ENCODE measurements at places on chromosomes 6 and 20. TPM values are rescaled to one million over a fixed set of nuclear protein-coding genes. Genes with fewer than 3 reads are reported as not detected.

DNA sequence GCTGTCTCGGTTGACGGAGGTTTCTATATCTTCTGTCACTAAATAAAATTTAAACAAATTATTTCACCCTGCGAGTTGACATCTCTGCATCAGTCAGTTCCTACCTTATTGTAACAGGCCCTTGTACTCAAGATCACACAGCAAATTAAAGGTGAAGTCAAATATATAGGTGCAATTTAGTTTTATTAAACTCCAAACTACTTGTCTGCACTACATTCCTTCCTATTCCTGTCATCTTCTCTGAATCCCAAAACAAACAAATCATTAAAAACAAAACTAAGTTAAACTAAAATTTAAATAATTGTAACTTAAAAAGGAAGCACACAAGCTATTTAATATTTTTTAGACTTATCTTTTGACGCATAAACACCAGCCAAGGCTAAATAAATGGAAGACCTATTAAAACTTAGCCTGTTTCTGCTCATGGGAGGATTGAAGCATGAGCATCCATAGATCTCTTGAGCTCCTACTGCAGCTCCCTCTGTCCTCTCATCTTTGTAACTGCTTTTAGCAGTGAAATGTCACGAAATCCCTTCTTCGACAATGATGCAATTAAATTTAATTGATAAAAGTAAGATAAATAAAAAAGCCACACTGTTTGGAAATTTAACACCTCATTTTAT lies 1152.3 kb upstream of the GJE1 start:
- DNase-seq = no peak

DNA sequence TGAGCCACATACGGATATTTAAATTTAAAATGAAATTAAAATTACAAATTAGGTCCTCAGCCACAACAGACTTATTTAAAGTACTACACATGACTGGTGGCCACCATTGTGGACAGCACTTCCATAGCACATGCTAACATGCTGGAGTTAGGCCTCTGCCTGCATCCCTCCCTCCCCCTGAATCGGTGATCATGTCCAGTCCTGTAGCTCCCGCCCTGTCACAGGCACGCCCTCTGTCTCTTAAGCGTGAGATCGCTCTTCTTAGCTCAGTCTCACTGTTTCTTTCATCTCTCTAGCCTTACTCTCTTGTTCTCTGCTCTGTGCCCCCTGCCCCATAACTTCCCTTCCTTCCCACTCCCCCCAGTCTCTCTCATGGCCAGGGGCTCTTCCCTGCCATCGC lies 28.9 kb downstream of the ELMO2 start:
- no peak for DNase-seq

GRCh38 chr6:89214197-89214596 lies 3.0 kb downstream of the GABRR1 start:
- no peak for DNase-seq

DNA sequence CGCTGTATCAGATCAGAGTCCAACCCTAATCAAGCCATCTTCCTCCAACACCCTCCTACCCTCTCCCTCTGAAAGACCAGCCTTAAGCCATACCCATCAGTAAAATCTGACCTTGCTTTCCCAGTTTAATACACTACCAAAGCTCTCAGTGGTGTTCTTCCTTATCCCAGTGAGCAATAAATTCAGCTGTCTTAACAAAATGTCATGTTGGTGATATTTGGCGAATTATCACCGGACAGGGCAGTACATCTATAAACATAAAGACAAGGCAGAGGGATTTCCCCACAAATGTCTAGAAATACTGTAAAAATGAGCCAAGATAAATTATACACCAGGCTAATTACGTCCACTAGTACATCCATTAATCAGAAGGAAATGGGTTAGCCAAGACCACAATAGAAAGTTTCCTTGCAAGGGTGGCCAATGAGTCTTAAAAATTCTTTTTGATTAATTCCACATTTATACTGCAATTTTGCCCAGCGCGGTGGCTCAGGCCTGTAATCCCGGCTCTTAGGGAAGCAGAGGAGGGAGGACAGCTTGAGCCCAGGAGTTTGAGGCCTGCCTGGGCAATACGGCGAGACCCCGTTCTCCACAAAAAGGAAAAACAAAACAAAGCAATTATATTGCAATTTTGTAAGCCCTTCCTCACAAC lies 905 bp downstream of the RARS2 start:
- DNase-seq = no peak

- DNase-seq = no peak
These were observed 19.2 kb downstream of the SRSF3 start for GRCh38 chr6:36613200-36613995.

DNA sequence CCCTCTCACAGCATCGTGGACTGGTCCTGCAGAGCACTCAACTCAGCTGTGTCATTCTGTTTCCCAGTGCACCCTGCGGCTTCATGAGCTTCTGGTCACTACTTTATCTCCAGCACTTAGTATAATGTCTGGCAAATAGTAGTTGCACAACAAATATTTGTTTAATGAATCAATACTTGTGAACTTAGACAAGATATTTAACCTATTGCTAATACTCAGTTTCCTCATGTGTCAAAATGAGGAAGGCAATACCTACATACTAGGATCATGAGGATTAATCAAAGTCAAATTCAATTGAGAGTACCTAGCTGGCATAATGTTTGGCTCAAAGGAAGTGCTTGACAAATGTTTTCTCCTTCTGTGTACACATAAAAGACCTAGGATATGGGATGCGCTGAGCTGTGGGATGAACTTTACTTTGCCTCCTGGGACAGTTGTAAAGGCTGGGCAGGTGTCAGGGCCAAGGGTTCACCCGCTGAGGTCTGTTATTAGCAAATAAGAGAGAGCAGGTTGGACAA lies 86.3 kb downstream of the FNDC1 start:
- DNase-seq = no peak

ITPR3 gene
- 65.8 TPM for total RNA-seq

FAM217A gene
- total RNA-seq = not detected

BHLHE23 gene
- total RNA-seq = not detected

VGLL2 gene
- total RNA-seq = not detected

PLAGL1 gene
- total RNA-seq = 24.3 TPM

LRRC1 gene
- 13.8 TPM for total RNA-seq

DEFB126 gene
- not detected for total RNA-seq

All from Panc1 (cell line).